Activated naive CD8-positive, alpha-beta T cell treated with anti-CD3 and anti-CD28 coated beads, Interleukin-2, amount 10 ng/mL, durations not matched to agents 7 days and 5 days (primary cell): ENCODE measurements at places on chromosomes 5 and 9. TPM values are rescaled to one million over a fixed set of nuclear protein-coding genes. Genes with fewer than 3 reads are reported as not detected.

SYK gene
- total RNA-seq = 0.82 TPM

AK8 gene
- 0.30 TPM for total RNA-seq

CARD9 gene
- total RNA-seq = 0.45 TPM

TTLL11 gene
- total RNA-seq = 3.9 TPM

MYOT gene
- not detected for total RNA-seq

SLU7 gene
- 62.3 TPM for total RNA-seq

DRD1 gene
- not detected for total RNA-seq

VCAN gene
- 0.09 TPM for total RNA-seq

UBQLN1 gene
- total RNA-seq = 108 TPM

FAM78A gene
- total RNA-seq = 102 TPM

PTTG1 gene
- 118 TPM for total RNA-seq

ZNF189 gene
- 14.6 TPM for total RNA-seq

ADAMTS12 gene
- not detected for total RNA-seq

RNF20 gene
- 43.7 TPM for total RNA-seq

SELENOP gene
- total RNA-seq = 1.1 TPM

SIGMAR1 gene
- 48.8 TPM for total RNA-seq

HDAC3 gene
- total RNA-seq = 89.6 TPM

C5orf52 gene
- not detected for total RNA-seq

CNTFR gene
- total RNA-seq = not detected

RLN1 gene
- 2.2 TPM for total RNA-seq

IFNA16 gene
- total RNA-seq = not detected

IER5L gene
- 8.8 TPM for total RNA-seq

TEK gene
- total RNA-seq = not detected

MEIKIN gene
- 0.55 TPM for total RNA-seq

SH3TC2 gene
- not detected for total RNA-seq

SLC6A7 gene
- not detected for total RNA-seq

FEM1C gene
- total RNA-seq = 15.6 TPM

GABRA6 gene
- total RNA-seq = not detected

KIF27 gene
- total RNA-seq = 3.6 TPM

ZNF484 gene
- 13.9 TPM for total RNA-seq

MSX2 gene
- not detected for total RNA-seq

OGN gene
- total RNA-seq = not detected

CYLC2 gene
- not detected for total RNA-seq

LCN15 gene
- not detected for total RNA-seq

MEF2C gene
- total RNA-seq = 0.86 TPM

ORM2 gene
- not detected for total RNA-seq

PAEP gene
- total RNA-seq = not detected

SMIM33 gene
- 0.44 TPM for total RNA-seq

MSH3 gene
- total RNA-seq = 18.6 TPM

CDX1 gene
- not detected for total RNA-seq

HAVCR2 gene
- total RNA-seq = 73.8 TPM

CD180 gene
- total RNA-seq = 0.57 TPM

ZDHHC21 gene
- total RNA-seq = 7.3 TPM

GADD45G gene
- 8.9 TPM for total RNA-seq

PALM2AKAP2 gene
- total RNA-seq = not detected

IRF1 gene
- 238 TPM for total RNA-seq

ACOT12 gene
- not detected for total RNA-seq

SH2D3C gene
- 67.1 TPM for total RNA-seq

SCGB3A2 gene
- not detected for total RNA-seq

RXRA gene
- 5.6 TPM for total RNA-seq
